Globus pallidus (tissue), 1 donor: ENCODE measurements at places on chromosomes 11 and 22.

DNA sequence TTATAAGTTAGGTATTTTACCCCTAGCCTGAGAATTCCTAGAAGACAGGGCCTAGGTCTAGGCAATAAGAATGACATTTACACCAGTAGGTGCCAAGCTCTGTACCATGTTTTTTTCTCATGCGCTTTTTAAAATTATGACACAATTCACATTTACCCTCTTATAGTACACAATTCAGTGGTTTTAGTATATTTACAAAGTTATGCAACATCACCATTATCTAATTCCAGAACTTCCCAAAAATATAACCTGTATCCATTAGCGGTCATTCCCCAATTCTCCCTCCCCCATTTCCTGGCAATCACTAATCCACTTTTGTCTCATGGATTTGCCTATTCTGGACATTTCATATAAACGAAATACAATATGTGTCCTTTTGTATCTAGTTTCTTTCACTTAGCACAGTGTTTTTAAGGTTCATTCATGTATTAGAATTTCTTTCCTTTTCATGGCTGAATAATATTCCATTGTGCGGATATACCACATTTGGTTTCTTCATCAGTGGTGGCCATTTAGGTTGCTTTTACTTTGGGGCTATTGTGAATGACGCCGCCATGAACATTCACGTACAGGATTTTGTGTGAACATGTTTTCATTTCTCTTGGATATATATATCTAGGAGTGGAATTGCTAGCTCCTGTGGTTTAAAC, 92.4 kb downstream of the MICAL2 start:
- DNase-seq, result no peak

DNA sequence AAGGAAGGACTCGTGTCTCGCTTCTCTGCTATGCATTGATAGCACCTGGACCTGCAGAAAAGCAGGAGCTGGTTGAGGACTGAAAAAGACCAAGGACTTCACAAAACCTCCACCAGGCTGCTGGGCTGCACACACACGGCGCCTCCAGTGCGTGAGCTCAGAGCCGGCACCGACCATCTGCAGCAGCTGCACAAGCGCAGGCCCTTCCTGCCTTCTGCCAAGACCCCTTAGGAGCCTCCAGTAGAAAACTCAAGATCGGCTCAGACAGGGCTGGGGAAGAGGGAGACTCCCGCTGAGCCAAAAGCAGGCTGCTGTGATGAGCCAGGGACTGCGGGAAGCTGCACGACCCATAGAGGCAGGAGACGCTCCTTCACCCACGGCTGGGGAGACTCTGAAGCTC, 70.9 kb downstream of the PHF21B start:
- no peak for DNase-seq

GRCh38 chr22:30803679-30804078, 109.0 kb downstream of the OSBP2 start:
- no peak for DNase-seq

DNA sequence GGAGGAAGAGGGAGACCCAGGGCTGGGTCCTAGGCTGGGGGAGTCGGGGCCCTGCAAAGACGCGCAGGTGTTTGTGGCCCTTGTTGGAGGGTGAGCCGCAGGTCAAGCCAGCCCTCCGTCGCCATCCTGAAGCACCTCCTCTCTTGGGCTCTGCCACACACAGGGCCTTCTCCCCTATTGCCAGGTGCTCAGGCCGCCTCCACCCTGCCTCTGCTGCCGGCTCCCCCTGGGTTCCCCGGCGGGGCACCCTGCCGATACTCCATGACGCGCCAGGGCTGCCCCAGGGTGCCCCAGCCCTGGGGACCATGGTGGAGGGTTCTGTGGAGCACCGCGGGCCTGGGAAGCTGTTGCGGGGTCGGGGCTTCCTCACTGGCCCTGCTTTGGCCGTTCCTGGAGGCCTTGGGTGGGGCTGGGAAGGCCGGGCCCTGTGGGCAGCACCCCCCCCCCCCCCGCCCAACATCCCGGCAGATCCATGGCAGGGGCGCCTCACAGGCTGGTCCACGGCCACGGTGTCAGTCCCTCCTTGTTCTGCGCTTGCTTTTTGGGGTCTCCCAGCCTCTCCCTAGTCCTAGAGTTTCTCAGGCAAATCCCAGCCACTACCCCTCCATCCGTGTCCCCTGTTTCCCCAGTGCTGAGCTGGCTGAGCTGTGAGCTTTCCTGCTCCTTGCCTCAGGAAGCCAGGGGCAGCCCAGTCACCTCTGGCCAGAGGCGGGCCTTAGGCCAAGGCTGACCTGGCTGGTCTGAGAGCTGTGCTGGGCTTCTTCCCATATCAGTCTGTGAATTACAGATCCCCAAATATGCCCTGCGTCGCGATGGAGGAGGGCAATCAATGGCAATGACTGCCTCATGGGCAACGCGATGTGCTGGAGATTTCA, 2.3 kb upstream of the ADORA2A start:
- DNase-seq, result no peak

- DNase-seq, result no peak
These were observed 69.9 kb downstream of the HIRA start for GRCh38 chr22:19361501-19362103.

DNA sequence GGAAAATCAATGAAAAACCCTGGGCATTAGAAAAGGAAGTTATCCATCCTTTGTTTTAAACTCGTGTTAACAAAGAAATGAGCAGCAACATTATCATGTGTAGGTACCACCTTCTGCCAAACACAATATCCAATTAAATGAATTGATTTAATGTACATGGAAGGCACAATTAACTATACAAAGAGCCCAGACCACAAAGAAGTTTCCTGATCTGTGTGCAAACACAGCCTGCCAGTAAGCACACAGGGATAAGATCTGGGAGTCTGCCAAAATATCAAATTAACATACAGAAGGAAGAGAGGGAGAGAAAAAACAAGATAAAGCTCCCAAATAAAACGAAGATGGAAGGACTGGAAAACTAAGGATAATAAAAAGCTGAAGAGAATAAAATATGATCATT, 54.1 kb upstream of the SLC25A1 start:
- no peak for DNase-seq

DNA sequence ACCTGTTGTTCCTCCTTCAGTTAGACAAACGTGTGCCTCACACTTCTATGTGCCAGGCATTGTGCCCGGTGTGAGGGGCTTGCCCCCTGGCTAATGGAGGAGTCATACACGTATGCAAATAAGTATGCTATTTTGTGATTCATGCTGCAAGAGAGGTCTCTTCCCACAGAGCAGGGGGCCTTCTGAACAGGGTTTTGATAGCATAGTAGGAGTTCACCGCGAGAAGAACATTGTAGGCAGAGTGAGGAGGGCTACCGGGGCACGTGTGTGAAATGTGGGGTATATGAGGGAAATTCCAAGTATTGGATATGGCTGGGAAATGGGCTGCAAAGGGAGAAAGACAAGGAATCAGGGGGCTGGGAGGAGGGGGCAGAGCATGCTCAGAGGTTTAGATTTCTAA, 84.5 kb downstream of the NECTIN1 start:
- no peak for DNase-seq

DNA sequence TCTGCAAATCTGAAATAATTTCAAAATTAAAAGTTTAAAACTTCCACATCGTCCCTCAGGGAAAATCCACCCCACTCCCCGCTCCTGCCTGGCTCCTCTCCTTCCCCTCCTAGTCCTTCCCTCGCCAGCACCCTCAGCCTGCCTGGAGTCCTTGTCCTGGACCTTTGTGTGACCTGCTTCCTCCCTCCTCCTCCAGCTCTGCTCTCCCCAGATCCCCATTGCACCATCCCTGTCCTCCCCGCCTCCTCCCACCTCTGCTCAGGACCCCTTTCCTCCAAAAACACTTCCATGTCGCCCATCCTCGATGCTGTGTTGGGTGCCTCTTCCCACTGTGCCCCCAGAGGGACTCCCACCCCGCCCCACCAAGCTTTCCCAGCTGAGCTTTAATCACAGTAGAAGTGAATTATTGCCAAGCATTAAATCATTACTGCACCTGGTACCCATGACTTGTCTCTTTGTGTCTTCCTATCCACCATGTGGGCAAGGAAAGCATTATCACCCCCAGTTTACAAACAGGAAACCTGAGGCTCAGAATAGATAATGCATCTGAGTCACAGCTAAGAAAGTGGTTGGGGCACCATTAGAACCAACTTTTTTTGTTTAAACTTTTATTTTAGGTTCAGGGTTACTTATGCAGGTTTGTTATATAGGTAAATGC, 2.4 kb upstream of the ZP1 start:
- DNase-seq, result no peak

DNA sequence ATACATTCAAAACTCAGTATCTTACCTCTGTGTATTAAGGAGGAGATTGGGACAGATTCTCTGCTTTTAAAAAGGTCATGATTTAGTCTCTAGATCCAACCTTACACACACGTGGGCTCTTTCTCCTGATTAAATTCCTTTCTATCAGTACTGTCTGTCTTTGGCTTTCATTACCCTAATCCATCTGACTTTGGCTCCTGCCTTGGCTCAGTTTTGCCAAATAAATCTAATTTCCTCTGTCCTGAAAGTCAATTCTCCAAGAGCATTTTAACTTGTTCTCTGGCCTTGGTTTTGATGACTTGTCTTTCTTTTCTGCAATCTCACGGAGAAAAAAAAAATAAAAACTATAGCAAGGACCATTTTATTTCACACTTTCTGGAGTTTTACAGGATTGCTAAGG, 176.6 kb upstream of the PDGFD start:
- no peak for DNase-seq

DNA sequence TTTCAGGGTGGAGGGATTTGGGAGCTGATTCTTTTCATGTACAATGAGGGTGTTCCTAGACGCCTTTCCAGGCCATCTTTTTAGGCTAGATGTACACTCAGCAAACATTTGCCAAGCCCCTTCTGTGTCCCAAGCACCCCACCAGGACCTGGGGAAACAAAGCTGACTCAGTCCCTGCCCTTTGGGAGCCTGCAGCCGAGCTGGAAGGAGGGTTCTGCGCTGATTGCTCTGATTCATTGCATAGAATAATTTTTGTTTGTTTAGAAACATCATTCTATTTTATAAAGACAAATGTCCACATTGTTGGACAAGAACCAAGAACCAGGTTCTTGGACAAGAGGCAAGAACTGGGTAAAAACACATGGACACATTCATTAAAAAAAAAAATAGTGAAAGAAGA, 16.7 kb downstream of the TP53AIP1 start:
- no peak for DNase-seq

GRCh38 chr11:70371241-70371640, 27.1 kb upstream of the CTTN start:
- no peak for DNase-seq

GRCh38 chr11:65003282-65003681, 6.5 kb upstream of the BATF2 start:
- no peak for DNase-seq

- DNase-seq, result no peak
These were observed 6.1 kb upstream of the SSTR3 start for GRCh38 chr22:37218399-37218770.

- no peak for DNase-seq
These were observed 5.7 kb downstream of the DRICH1 start for GRCh38 chr22:23626286-23626975.

DNA sequence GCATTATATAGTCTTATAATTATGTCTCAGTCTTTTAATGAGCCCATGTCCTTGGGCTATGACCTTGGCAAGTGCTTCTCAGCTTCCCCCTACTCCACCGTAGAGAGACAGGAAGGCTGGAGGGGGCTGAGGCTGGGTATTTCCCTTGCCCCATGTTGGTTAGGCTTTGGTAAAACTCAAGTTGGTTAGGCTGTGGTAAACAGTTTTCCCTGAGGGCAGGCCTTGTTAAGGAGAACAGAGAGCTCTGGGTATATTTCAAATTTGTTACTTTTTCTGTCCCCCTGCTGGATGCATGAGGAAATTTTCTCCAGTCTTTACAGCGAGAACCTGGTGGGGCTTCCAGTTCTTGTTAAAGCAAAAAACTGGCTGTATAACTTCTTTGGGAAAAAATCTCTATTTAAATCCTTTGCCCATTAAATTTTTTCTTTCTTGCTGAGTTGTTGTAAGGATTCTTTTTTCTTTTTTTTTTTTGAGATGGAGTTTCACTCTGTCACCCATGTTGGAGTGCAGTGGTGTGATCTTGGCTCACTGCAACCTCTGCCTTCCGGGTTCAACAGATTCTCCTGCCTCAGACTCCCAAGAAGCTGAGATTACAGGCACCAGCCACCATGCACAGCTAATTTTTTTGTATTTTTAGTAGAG, 12.2 kb upstream of the DCHS1 start:
- DNase-seq, result no peak

DNA sequence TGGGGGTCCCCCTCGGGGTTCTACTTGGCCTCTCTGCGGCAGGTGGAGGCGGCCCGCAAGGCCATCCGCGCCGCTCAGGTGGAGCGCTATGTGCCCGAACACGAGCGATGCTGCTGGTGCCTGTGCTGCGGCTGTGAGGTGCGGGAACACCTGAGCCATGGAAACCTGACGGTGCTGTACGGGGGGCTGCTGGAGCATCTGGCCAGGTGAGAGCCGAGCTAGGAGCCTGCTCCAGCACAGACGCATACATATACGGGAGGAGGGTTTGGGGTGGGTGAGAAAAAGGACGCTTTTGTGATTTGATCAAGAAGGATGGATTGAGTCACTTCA, 415 bp downstream of the CENATAC start:
- DNase-seq, result no peak
